T follicular helper cell (primary cell): ENCODE measurements at places on chromosomes 7 and 10.

GRCh38 chr7:116802746-116803152 is 59.6 kb upstream of the CAPZA2 start:
- DNase-seq, result no peak

- no peak for DNase-seq
Measured at GRCh38 chr10:114095559-114096337, 52.1 kb downstream of the ADRB1 start.

GRCh38 chr10:20870834-20871233 is 26.3 kb downstream of the NEBL start:
- DNase-seq, result no peak

DNA sequence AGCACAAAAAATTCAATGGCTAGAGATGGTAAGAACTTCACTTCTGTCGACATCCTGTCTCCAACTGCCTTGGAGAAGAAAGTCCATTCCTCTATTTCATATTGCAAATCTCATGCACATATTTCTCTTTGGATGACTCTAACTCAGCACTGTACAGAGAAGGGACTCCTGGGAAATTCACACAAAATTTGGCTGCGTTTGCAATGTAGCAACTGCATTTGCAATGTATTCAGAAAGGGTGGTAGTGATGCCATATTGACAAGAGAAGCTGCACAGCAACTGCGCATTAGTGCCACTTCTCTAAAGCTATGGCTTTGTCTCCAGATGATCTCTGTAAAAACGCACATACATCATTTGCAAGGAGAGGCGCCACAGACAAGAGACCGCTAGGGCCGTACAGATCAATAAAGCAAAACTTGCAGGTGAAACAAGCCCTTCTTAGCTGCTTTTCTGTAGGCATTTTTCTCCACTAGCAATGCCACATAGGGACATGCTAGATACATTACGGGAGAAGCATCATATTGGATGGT is 389.5 kb downstream of the TCERG1L start:
- no peak for DNase-seq

DNA sequence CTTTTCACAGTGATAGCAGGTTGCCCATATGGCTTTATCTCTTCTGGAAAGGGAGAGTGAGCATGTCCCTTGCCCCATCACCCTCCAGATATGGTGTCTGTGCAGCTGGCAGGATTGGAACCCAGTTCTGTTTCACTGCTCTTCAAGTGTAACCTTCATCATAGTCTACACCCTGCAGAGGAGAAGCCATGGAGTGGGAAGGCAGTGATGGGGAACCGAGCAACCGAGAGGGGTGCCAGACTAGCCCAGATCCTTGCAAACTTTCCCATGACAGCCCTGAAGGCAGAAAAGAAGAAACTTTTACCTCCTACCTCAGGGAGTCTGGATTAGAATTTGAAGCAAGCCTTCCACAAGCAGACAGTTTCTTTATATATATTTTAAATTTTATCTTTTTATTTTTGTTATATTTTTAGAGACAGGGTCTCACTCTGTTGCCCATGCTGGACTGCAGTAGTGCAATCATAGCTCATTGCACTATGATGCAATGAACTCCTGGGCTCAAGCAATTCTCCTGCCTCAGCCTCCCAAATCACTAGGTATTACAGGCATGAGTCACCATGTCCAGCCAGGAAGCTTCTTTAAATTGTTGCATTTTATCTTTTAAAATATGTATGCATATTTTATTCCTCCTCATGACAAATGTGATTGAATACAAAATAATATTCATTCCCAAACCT is 133.3 kb downstream of the KCNMA1 start:
- DNase-seq, result no peak

GRCh38 chr7:117308891-117309290 is 14.0 kb downstream of the WNT2 start:
- DNase-seq, result no peak
